Activated CD4-positive, alpha-beta T cell treated with anti-CD3 and anti-CD28 coated beads for 4 hours (primary cell): ENCODE measurements at places on chromosomes 3 and 15.

DNA sequence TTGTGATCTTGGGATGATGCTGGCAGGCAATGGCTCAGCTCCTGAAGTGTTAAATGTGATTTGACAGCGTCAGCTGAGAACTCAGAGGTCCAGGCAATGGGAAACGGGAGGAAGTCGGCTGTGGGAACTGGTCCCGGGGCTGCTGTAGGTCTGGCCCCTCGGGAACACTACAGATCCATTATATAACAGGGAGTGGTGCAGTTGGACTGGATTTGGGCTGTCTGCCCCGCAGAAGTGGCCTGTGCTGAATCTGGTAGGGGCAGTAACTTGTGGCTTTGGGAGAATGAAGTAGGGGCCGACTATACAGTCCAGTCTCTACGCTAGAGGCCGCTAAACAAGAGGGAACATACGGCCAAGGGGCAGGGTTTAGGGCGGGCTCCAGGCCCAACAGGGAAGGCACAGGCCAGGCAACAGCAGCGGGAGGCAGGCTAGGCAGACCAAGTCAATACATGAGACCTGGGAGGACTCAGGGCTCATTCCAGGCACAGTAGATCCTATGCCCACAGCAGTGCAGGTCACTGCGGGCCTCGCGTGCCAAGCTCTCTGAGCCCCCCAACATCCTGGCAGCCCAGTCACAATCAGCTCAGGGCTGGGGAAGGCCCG, 20.3 kb upstream of the IL16 start:
- DNase-seq: no peak

- no peak for DNase-seq
These were observed 46.0 kb downstream of the NSMCE3 start for GRCh38 chr15:29223640-29224039.

DNA sequence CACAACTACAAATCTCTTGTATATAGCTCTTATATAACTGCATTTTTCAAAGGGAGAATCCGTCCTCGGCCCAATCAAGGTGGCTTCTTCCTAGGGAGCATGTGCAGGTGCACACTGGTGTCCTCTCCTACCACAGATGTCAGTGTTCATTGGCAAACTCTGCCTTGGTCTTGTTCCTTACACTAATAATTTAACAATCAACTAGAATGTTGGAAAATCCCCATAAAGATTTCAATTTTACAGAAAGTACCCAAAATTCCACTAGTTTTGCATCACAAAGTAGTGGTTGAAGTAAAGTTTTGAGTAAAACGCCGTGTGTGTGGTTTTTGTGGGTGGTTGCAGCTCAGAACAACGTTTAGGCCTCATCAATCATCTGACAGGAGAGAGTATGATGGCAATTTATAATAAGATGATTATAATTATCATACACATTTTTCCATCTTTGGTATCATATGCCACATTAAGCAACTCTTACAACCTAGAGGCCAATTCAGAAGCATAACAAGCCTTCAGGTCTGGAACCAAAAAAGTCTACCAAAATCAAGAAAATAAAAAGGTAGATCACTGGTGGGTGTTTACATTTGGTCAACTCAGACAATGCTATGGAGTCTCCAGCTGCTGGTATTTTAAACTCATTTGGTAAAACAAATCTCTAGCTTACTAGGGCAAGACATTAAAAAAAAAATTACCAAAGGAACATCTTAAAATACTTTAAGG, 128.9 kb upstream of the BHLHE40 start:
- DNase-seq: peak; percentile 38

GRCh38 chr3:115932807-115933206, 309.5 kb downstream of the GAP43 start:
- no peak for DNase-seq

DNA sequence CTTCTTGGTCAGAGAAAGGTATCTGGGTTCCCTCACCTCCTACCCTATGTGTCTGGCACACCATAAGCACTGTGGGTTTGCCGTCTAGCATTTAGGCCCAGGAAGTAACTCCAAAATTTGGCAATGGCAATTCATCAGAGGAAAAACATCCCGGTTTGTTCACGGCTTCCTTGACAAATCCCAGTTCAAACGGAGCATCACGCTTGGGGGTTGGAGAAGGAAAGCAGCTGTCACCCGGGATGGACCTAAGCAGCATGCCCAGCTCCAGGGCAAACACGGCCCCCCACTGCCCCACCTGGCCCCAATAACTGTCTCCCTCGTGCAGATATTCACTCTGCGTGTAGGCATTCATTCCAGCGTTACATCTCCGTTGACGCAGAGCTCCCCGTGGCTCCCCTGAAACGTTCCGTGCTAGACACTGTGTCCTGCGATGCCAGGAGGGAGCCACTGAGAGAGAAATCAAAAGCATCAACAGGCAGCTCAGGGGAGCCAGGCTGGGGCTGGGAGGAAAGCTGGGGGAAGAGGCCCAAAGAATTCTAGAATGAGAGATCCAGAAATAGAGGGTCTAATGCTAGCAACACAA, 41.4 kb downstream of the NTRK3 start:
- DNase-seq: no peak

GRCh38 chr3:40588406-40588805, 63.6 kb downstream of the ZNF621 start:
- DNase-seq: no peak

DNA sequence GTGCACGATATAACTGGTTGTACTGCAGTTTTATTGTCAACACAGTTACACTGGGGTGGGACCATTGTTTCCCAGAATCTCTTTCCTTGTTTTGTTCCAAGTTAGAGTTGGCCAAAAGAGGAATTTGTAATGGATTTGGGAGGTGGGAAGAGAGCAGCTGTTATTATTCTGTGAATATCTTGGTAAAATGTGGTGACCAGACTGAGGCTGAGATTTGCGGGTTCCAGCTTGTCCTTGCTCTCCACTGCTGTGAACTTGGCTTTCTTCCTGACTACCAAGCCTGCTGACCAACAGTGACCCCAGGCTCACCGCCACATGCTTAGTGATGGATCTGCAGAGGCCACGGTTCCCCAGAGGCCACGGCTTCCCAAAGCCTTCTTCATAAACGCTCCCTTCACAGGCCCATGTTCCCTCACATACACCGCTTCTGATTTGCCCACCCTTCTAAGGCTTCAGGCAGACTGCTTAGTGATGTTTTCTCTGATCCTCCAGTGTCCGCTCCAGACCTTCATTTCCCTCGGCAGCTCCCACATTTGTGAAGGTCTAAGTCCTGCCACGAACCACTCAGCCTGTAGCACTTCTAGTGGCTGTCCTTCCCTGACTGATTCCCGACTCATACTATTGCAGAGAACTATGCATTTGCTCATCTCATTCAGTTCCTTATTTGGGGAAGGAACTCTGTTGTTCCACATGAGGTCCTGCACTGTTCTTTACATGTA, 525.5 kb upstream of the RGMA start:
- no peak for DNase-seq

DNA sequence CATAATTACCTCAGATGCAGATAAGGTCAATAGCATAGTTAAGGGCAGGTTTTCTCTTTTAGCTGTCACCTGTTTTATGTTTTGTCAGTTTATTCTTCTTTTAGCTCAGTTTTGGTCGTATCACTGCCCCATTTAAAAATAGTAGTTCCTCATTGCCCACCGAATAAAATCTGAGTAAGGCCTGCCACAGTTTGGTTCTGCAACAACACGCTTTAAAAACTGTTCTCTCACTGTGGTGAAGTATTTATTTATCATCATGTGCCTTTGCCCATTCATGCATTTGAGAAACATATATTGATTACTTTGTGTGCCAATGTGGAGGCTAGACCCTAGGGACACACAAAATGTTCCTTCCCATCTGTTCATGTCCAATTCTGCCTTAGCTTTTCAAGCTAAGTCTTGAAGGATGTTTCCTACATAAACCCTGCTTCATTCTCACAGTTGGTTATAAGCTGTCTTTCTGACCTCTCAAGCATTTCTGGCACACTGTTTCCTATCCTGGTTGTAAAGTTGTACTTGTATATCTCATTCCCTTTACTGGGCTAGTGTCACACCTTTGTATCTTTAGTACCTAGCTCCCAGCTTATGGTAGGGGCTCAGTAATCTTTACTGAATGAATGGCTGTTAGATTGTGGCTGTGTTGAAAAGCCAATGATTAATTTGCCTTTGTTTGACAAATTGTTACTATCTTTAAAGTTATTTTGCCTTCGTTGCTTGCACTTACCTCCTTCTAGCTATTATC, 23.9 kb downstream of the AKAP13 start:
- DNase-seq: no peak

DNA sequence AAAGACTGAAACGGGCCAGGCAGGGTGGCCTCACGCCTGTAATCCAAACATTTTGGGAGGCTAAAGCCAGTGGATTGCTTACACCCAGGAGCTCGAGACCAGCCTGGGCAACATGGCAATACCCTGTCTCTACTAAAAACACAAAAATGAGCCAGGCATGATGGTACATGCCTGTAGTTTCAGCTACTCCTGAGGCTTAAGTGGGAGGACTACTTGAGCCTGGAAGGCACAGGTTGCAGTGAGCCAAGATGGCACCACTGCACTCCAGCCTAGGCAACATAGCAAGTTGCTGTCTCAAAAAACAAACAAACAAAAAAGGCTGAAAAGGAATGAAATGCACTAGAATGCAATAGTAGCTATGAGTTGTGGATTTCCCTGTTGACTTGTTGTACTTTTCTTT, 94.7 kb downstream of the STAG1 start:
- no peak for DNase-seq

- DNase-seq: no peak
These were observed 27.8 kb upstream of the FRMD4B start for GRCh38 chr3:69413551-69414207.

DNA sequence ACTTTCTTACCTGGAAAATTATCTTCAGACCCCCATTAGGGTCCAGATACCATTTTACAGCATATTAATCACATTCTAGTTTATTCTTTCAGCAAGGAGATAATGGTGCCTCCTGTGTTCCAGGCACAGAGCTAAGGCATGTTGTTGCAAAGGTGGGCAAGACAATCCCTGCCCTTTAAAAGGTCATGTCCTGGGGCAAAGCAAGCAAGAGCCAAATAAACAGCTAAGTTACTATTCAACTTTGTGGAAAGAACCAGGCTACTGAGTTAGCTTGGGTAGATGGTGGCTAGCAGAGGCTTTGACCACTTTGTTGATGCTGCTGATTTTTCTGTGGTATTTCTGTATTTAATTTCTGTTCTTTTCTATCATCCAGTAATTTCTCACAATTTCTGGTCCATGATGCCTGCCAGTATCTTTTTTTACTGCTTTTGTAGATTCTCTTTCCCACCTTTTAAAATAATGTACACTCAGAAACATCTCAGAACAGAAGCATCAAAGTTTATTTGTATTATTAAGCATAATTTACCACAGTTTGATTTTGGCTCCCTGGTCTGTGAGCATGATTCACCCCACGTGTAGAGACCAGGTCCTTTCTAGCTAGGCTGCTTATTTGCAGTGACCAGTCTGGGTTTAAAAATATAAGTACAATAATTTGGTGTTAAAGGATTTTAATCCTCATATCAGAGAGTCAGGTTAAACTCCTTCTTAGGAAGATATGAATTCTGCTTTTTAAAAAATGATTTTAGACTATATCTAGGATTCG, 71.5 kb downstream of the LRRC28 start:
- no peak for DNase-seq

DNA sequence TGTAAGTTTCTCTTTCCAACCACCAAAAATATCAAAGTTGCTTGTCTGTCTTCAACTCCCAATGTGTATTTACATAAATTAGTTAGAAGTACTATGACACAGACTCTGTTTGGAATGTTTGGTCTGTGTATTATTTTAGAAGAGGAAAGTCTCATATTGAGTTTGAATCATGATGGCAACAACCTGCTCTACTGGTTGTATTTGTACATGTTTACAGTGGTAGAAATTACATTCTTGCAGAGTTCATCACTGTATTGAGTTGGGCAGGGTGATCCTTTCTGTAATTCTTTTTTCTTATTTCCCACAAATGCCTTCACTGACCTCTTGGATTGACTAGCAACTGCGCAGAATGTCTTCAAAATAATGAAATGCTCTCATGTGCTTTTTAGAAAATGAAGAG, 149.6 kb downstream of the CHL1 start:
- DNase-seq: no peak

DNA sequence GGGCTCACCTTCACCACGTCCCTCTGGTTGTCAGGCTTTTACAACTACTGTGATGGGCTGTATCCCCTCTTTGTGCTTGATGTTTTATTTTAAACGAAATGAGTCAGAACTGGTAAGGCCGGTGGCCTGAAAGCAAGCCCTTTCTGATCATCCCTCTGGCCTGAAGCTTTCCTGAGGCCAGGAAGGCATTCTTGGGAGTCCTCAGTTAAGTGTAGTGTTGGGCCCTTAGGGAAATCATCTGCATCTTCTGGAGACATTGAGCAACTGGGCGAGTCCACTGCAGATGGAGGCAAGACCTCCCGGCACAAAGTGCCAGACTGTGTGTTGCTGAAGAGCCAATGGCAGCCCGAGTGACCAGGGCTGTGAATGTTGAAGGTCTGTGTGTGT, 33.0 kb upstream of the AMOTL2 start:
- DNase-seq: no peak

DNA sequence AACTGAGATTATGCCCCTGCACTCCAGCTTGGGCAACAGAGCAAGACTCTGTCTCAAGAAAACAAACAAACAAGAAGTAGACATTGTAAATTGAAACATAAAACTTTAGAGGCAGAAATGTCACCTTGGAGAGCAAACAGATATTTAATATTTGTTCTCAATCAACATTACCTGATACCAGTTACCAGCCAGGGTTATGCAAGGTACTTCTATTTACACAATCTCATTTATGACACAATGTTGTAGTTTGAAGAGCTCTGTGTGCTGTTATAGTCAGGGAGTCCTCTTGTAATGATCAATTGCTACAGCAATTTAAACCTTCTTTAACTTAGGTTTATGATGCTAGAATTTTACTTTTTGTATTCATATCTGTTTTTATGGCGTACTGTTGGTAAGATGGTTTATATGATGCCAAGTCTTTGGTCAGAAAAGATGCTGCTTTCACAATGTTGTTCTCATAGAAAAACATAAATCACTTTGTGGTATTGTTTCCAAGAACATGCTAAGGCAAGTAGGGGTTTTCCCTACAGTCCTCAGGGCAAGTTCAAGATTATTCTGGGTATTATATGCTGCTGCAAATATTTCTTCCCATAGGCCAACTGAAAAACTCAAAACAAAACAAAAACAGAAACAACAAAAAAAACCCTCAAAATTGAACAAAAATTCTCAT, 173.5 kb downstream of the TNIK start:
- DNase-seq: no peak
